ENCODE measurements at places on chromosomes 3 and 15.

DNA sequence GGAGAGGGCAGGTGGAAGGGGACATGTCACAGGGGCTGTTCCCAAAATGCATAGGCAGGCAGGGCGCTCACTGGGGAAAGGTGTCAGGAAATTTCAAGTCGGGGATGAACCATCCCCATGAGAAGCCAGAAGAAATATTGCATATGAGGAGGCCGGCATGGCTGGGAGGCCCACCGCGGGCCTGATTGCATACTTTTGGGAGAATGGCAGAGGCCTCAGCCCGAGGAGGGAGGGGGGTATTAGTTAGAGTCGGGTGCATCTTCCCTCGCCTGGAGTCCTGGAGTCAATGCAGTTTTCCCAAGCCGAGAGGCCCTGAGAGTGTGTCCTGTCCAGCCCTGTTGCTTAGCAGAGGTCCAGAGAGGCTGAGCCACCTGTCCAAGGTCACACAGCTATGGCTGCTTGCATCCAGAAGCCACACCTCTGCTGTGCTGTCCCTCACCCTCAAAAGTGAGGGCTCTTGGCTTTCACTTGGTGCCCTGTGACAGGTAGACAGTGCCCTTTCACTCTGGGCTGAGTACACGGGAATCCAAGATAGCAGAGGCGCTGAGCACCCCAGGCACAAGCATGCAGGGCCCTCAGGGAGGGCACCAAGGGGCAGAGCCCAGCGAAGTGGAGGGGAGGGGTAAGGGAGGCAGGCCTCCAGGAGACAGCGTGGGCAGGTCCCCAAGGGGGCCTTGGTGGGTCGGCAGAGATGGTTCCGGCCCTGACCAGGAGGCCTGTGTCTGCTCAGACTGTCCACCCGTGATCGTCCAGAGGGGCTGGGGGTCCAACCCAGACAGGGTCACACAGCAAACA, 48.5 kb downstream of the GRIP2 start:
- DNase-seq = no peak

DNA sequence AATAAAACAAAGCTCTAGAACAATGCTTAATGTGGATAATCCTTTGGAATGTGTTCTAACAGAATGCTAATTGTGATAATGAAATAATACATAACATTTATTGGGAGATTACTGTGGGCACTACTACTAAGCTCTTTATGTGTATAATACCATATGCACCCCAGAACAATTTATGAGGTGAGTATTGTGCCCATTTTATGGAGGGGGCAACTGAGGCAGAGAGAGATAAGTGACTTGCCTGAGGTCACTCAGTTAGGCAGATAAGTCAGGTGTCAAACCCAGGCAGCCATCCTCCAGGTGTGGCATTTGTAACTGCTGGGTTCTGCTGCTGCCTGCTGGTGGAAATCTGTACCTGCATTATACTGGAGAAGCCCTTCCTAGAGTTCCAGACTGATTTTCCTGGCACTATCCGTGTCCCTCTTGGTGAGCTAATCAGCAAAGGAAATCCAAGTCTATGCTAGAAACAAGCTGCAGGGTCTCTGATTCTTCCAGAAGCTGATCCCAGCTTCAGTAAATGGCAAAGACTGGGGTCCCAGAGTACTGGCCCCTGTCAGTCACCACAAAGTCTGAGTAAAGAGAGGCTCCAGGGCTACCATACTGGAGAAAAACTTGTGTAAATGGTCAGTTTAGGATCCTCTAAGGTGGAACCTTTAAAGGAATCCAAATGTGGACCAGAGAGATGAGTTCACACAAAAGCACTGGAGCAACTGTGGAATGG, 22.6 kb upstream of the RBP1 start:
- no peak for DNase-seq

DNA sequence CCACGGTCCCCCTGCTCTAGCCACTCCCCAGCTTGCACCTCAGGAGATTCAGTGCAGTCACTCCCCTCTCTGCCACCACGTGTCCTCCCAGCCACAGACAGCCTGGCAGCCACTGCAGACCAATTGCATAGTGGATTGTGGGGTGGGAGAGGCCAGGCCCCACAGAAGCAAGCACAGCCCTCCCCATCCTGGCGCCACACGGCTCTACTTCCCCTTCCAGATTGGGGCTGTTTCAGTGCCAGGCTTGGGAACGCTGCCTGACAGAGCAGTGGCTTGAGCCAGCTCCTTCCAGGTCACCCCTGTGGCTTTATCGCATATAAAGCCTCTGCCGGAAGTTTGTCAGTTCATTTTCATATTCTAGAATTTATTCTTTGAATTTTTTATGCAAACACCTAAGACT, 90.7 kb downstream of the TMEM266 start:
- DNase-seq = no peak

- no peak for DNase-seq
Measured at GRCh38 chr3:18635215-18635614, 210.1 kb upstream of the SATB1 start.
